ENCODE measurements at places on chromosomes 1 and 21.

- DNase-seq: no peak
Observed at GRCh38 chr1:47818682-47819573, 178.3 kb downstream of the TRABD2B start.

DNA sequence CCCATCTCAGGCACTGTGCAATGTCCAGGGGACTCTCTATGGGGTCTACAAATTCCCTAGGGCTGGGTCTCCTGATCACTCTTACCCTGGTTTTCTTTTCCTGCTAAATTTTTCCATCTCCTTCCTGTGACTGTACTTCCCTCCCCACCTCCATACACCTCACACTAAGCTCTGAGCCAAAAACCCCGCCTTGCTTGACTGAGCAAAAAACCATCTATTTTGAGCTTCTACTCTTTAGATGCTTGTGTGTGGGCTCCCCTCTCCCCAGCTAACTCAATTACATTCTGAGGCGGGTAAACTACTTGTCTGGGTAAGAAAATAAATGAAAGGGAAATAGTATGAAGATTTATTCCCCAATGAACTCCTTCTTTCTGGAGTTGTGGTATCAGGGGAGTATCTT is 187.9 kb downstream of the PTPRU start:
- DNase-seq: no peak

DNA sequence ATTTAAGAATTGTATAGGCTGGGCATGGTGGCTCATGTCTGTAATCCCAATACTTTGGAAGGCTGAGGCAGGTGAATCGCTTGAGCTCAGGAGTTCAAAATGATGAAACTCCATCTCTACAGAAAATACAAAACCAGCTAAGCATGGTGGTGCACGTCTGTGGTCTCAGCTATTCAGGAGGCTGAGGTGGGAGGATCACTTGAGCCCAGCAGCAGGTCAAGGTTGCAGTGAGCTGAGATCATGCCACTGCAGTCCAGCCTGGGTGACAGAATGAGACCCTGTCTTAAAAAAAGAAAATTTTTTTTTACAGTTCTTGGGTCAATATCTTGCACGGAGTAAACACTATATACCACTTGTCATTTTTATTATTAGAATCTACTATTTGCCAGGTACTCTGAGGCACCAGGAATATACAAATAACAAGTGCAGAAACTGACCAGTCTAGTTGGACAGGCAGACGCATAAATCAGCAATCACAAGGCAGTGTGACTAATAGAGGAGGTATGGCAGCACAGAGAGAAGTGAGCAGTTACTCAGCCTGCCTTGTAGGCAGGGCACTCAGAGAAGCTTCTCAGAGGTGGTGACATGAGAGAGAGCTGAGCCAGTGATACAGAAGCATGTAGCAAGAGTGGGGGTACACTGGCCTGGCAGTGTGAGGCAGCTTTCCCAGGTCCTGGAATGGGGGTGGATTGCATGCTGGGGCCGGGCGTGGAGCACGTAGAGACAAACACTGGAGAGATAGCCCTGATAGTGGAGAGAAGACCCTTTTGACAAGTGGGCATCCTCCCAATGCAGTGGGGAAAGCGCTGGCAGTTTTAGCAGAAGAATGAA is 8.0 kb downstream of the PHLDA3 start:
- DNase-seq: no peak

DNA sequence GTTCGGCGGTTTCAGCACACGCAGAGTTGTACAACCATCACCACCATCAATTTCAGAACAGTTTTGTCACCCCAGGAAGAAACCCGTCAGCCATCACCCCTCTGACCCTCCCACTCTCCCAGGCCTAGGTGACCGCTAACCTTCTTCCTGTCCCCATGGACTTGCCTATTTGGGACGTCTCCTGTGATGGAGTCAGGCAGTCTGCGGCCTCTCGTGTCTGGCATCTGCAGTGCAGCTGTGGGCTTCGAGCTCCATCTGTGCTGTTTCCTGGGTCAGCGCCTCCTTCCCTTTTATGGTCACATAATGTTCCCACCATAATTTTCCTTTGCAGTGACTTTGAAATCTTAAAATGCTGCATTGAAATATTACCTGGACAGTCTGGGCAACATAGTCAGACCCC is 24.4 kb downstream of the SLC45A1 start:
- no peak for DNase-seq

GRCh38 chr1:44652445-44653106 is 21.7 kb downstream of the TMEM53 start:
- peak; percentile 29 for DNase-seq

GRCh38 chr1:170510163-170510562 is 21.8 kb upstream of the GORAB start:
- no peak for DNase-seq

- no peak for DNase-seq
Observed at GRCh38 chr21:44804762-44805161, 3.1 kb upstream of the UBE2G2 start.

DNA sequence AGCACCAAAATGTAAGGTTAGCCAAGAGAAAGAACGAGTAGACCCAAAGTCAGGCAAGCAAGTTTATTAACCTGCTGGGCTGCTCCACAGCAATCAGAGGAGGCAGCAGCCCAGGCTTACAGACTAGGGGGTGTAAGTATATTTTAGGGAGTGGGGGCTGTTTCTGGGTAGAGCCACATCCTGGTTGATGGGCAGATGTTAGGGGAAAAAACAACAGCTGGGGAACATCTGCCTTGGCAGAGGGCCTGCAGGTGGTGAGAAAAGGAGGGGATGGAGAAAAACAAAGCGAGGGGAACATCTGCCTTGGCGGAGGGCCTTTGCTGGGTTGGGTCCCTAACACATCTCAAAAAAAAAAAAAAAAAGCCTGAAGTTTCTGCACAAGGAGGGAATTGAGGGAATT is 9.7 kb upstream of the ZBTB48 start:
- DNase-seq: no peak

GRCh38 chr21:34913811-34914210 is 135.3 kb downstream of the RUNX1 start:
- DNase-seq: no peak

- DNase-seq: peak; percentile 70
Observed at GRCh38 chr1:1212780-1213344, 1.1 kb downstream of the TNFRSF4 start.

DNA sequence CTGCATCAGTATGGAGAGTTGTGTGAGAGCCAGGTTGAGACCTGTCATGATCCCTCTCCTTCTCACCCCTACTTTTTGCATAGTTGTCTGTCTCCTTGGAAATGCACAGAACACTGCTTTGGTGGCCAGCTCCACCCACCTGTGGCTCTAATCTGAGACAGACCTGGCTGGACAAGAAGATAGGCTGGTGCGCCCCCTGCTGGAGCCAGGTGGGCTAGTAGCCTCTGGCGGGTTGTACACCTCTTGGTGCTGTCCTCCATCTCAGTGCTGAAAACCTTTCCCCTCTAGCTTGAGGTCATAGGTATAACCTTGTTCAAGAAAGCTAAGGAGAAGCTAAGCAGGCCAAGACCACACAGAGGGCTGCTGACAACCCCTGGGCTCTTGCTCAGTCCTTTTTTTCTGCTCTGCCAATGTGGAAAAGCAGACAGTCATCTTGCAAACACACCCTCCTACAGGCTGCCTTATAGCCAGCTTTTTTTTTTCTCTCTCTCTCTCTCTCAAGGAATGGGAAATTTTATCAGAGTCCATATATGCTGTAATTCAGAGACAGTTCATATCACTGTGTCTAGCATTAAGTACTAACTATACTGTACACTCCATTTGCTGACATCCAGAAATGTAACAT is 58.8 kb upstream of the SPATA6 start:
- no peak for DNase-seq

DNA sequence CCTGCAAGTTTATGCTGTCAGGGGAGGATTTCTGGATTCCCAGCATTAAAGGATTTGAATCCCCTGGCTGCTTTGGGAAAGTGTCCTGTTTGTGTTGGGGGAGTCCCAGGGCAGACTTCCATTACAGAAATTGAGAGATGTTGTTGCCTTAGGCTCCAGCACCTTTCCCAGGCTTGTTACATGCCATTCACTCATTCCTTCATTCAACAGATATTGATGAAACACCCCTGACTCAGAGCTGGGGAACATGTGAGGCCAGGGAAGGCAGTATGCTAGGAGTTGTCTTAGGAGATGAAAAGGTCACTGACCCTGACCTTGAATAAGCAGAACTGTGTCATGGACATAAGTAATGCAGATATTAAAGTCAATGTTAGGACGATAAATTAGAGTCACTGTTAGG is 161.7 kb downstream of the NTMT2 start:
- DNase-seq: no peak

GRCh38 chr1:61506944-61507500 is 217.9 kb downstream of the TM2D1 start:
- DNase-seq: no peak

DNA sequence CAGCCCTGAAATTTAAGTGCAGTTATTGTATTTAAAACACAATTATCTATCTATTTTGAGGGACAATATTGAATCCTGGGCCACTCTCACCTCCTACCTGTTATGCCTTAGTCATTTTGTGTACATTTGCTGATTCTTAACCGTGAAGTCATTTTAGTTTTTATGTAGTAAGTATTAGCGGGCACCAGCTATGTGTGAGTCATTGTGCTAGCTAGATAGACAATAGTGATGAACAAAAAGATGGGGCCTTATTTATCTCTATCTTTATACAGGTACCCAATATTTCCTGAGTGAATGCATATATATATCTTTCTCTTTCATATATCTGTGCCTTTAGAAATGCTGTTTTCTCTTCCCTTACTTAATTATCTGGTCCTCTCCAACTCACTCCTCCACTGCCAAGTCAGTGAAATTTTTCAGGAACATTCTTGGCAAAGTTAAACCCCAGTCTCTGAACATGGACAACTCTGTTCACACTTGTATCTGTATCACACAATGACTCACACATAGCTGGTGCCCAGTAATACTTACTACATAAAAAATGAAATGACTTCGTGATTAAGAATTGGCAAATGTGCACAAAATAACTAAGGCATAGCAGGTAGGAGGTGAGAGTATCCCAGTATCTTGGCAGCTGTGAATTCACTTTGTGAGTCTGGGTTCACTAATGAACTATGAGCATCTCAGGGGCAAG is 166.0 kb upstream of the C8B start:
- DNase-seq: no peak

DNA sequence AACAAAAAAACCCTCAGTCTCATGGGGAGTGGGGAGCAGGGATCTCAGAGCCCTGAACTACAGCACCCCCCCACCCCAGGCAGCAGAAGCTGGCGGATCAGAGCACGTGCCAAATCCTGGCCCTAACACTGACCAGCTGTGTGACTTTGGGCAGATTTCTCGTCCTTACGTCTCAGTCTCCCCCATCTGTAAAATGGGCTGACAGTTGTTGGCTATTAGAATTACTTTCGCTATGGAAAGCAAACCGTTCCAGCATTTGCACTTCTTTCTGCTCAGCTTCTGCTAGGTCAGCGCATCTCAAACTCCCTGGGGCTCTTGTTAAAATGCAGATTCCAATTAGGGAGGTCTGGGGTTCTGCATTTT is 15.5 kb downstream of the TNFRSF8 start:
- DNase-seq: no peak

DNA sequence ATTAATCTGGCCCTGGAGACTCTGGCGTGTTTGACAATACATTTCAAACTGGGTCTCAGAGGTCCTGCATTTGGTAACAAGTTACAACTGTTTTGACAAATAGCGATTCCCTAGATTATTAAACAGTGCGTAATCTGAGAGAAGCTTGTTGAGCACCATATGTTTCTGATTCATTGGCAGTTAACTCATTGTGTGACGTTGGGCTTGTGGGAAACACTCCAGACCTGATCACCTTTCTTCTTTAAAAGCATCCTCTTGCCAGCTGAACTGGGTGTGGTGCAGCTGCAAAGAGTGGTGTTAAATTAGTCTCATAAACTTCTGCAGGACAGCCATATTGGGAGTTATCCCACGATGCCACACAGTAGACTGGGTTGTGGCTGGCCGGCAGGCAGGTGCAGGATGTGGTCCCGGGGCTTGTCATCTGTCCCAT is 82.7 kb downstream of the CDC7 start:
- no peak for DNase-seq

DNA sequence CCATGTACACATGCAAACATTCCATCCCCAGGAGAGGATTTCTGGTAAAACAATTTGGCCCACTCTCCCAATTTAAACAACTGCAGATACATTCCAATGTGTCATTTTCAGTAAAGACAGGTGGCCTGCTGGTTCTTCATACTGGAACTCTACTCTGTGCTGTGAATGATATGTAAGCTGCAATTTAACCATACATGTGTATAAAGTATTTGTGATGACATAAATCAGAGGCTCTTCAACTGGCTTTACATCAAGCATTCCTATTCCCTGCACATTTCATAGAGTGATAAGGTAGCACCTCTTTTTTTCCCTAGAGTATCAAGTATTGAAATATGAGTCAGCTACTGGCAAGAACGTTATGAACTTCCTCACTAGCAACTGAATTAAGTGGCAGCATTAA is 649.5 kb upstream of the ADGRL2 start:
- no peak for DNase-seq

- no peak for DNase-seq
Observed at GRCh38 chr1:106659490-106660244, 396.8 kb upstream of the PRMT6 start.

DNA sequence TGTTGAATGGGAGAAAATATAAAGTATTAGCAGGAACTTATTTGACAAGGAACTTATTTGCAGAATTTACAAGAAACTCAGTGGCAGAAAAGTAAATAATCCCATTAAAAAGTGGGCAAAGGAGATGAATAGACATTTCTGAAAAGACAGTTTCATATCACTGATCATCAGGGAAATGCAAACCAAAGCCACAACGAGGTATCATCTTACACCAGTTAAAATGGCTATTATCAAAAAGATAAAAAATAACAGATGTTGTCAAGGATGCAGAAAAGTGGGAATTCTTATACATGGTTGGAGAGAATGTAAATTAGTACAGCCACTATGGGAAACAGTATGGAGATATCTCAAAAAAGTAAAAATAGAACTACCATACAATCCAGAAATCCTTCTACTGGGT is 61.0 kb downstream of the SYT14 start:
- no peak for DNase-seq

- DNase-seq: no peak
Observed at GRCh38 chr1:197314682-197315081, 46.6 kb downstream of the CRB1 start.

GRCh38 chr1:239954836-239955235 is 136.8 kb upstream of the FMN2 start:
- no peak for DNase-seq

DNA sequence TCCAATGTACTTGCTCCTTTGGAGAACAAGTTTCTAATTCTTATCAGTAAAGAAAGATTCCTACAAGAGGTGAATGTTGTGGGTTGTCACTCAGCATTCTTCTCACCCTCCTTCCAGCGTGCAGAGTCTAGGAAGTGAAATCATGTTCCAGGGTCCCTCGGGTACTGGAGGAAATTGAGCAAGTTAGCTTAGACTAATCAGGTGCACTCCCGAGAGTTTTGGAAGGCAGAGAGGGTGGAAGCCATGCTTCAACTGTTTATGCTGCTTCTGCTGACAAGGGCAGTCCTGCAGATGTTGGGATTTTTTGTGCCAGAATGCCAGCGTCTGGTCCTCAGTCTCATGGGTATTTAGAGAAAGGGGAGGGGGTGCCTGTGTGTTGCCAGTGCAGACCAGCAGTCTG is 5.3 kb upstream of the C1orf115 start:
- DNase-seq: no peak

Data from activated gamma-delta T cell (primary cell).